Fibroblast of gingiva (primary cell): ENCODE measurements at places on chromosomes 3 and 15.

GRCh38 chr3:40044487-40044886, 235.1 kb downstream of the MYRIP start:
- DNase-seq, result peak; percentile 91

GRCh38 chr3:54969652-54970051, 41.8 kb upstream of the LRTM1 start:
- DNase-seq, result no peak

DNA sequence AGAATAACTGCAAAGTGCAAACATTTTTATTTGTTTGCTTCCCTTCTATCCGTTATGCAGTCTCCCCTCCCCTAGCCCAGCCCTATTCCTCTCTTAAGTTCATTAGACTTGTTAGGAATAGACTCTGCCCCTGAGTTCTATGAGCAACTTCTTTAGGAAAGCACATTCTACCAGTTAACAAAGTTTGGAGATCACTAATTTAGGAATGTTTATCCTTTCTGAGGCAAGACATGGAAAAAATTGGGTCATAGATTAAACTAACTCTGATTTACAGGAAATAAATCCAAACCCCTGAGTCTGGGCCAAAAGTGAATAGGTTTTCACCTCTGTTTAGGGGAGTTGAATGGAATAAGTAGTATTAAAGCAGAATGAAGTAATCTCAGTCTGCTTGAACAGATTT, 34.4 kb downstream of the C3orf80 start:
- DNase-seq, result peak; percentile 51

DNA sequence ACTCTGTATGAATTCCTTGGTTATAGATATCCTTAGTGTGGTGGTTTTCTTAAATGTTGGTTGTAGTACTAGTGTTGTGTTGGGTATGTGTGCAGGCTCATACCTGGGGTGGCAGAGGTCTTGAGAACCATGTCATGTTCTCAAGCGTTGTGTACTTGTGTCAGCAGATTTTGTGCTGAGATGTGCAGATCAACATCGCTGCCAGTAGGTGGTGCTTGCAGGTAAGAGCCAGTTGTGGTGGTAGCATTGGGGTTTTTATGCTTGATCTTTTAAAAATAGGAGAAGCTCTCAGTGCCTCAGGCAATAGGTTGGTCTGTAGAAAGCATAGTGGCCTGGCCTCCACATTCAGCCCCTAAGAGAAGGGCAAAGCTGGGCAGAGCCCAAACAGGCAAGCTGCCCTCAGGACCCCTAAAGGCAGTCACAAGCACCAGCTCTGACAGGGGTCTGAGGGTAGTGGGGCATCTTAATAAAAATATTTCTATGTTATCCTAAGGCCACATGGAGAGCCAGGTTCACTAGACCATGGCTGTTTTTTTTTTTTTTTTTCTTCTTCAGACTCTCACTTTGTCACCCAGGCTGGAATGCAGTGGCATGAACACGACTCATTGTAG, 164.0 kb downstream of the IL20RB start:
- peak; percentile 13 for DNase-seq

DNA sequence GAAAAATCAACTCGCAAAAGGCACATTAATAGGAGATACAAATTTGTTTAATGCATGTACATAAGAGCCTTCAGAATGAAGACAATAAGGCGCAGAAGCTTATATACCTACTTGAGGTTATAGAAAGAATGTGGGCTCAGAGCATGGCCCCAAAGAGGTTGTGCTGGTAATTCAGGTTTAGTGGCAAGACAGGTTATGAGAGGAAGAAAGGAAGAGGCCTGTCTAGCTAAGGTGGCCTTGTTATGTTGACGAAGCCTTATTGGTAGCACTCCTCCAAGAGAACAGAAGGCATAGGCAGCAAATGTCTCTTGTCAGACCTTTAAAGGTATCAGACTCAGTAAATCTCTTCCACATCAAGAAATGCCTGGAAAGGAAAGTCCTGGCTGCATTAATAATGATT, 290.8 kb downstream of the MCTP2 start:
- no peak for DNase-seq

GRCh38 chr3:89859757-89860156, 752.3 kb downstream of the EPHA3 start:
- DNase-seq, result no peak

- peak; percentile 62 for DNase-seq
Measured at GRCh38 chr3:15405448-15406050, 21.8 kb downstream of the METTL6 start.

GRCh38 chr15:67746022-67746421, 79.3 kb upstream of the SKOR1 start:
- DNase-seq, result peak; percentile 80

DNA sequence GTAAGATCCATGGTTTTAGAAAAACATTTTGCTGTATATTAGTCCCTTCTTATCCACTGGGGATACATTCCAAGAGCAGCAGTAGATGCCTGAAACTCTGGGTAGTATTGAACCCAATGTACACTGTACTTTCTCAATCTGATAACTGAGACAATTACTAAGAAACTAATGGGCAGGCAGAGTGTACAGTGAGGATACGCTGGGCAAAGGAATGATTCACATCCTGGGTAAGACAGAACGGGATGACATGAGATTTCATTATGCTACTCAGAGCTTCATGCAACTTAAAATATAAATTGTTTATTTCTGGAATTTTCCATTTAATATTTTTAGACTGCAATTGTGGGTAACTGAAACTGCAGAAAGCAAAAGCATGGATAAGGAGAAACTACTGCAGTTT, 46.2 kb upstream of the TEX55 start:
- no peak for DNase-seq

GRCh38 chr3:42490243-42490642, 12.2 kb upstream of the VIPR1 start:
- no peak for DNase-seq

- DNase-seq, result no peak
Measured at GRCh38 chr3:173653781-173654180, 256.2 kb downstream of the NLGN1 start.

DNA sequence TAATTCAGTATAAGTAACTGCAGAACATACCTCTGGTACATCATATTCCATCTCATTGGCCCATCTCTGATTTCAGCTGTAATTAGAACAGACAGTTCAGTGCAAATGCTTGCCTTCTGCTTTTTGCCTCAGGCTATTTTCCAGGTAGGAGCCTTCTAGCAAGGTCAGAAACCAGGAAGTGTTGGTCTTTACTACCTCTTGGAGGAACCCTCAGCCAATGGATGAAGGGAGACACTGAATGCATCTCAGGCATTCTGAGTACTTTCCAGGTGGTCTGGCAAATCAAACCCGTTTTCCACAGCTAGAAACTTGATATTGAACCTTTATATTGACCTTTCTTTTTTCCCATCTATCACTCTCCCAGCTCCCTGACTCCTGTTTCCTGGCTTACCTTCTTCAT, 348.5 kb upstream of the SOX2 start:
- no peak for DNase-seq

DNA sequence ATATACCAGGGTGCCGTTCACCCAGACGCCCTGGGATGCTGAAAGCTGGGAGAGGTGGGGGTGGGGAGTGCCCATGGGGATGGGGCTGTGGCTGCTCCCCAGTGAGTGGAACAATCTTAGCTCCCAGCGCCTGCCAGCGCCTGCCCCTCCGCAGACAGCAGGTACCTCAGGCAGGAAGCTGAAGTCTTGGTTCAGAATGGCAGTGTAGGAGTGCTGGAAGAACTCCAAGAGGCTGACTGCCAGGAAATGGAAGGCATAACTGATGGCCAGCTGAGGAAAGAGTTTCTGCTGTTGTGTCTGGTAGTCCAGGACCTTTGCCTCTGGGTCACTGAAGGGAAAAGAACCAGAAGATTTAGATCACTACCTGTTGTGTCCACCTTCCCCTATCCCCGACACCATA, 8.4 kb downstream of the ACOX2 start:
- DNase-seq, result peak; percentile 40

- peak; percentile 22 for DNase-seq
Measured at GRCh38 chr3:147418808-147419701, 9.9 kb downstream of the ZIC1 start.

GRCh38 chr3:113450911-113451310, 9.6 kb upstream of the CFAP44 start:
- DNase-seq, result no peak

DNA sequence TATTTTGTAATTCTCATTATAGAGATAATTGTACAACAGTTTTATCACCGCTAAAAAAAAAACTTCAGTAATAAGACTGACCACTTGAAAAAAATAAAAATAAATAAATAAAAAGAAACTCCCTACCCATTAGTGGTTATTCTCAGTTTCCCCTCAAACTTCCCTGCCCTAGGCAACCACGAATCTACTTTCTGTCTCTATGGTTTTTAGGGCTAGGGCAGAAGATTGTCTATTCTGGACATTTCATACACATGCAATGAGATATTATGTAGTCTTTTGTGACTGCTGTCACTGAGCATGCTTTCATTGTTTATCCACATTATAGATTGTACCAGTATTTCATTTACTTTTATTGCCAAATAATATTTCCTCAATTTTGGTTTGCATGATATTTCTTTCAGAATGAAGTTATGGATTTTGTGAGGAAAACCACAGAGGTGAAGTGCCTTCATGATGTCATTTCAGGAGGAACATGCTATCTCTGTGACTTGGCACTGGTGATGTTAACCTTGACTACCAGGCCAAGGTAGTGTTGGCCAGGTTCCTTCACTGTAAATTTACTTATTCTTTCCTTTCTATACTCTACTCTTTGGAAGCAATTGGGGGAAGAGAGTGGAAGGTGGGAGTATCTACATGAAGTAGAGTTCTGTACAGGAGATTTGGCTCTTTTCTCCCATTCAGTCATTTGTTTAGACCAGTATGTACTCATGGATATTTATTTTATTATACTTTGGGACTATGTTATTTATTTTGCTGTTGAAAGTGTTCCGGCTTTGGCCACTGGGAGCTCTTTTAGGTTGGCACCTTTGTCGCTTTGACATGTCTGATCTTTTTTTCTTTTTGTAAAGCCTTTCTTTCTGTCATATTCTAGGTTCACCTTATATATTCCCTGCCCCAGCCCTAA, 86.3 kb downstream of the GMPS start:
- DNase-seq, result no peak

- DNase-seq, result no peak
Measured at GRCh38 chr3:43411429-43411828, 125.1 kb downstream of the SNRK start.

GRCh38 chr3:28951772-28952556, 328.9 kb upstream of the RBMS3 start:
- DNase-seq, result no peak
